ENCODE measurements at places on chromosomes 1 and 21. TPM values are rescaled to one million over a fixed set of nuclear protein-coding genes. Genes with fewer than 3 reads are reported as not detected.
A peak's percentile ranks its signal among the peaks of the same experiment; 100 is the strongest.

DNA sequence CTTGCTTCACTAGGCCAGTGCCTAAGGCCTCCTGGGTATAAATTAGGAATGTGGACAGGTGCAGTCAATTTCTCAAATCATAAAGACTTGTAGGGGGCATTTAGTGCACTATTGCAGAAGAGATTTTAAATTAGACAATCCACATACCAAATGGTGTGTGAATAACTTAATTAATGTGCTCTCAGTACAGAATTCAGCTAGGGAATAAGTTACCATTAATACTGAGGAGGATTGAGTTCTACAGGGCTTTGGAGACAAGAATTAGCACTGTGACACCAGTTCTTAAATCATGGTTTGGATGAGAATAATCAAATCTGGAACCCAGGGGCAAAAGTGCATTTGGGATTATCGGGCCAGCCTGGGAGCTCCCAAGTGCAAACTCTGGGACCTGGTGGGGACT is 1.7 kb downstream of the SYPL2 start:
- H3K4me3 ChIP-seq, result no peak overlapping the region
- peaks cover 33% of the 10 kb centered on the region for H3K4me1 ChIP-seq
- no peaks in the 10 kb centered on the region for H3K27me3 ChIP-seq
- no peaks in the 10 kb centered on the region for H3K36me3 ChIP-seq
- peak overlapping the region; percentile 87 for H3K27ac ChIP-seq
- DNase-seq, result no peak

The DEPDC1 gene
- total RNA-seq, result under 0.01 TPM

The RGS13 gene
- total RNA-seq, result not detected

GRCh38 chr1:35564037-35564883 is 6.7 kb downstream of the NCDN start:
- no peak overlapping the region for H3K27ac ChIP-seq
- H3K27me3 ChIP-seq, result no peaks in the 10 kb centered on the region
- H3K4me3 ChIP-seq, result no peak overlapping the region
- H3K36me3 ChIP-seq, result peaks cover 57% of the 10 kb centered on the region
- H3K4me1 ChIP-seq, result peaks cover 26% of the 10 kb centered on the region
- no peak for DNase-seq

DNA sequence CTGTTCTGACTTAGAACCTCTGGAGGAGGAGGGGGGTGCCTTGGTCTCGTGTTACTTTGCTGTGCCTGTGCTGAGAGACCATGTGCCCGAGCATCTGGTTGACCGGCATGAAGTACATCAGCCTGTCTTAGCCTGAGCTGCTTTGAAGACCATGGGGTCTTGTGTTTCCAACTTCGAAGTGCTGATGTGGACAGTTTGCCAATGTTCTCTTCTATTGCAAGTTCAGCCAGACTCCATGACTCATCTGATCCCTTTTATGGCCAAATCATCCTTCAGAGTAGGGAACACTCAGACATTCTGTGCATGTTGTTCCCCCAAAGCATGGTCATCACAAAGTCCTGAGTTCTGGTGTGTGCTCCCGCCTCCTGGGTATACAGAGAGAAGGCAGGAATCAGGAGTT is 6.0 kb upstream of the PLA2G2C start:
- peak overlapping the region; percentile 58 for H3K27ac ChIP-seq
- no peak overlapping the region for H3K4me3 ChIP-seq
- peaks cover 80% of the 10 kb centered on the region for H3K4me1 ChIP-seq
- DNase-seq, result no peak
- no peaks in the 10 kb centered on the region for H3K27me3 ChIP-seq

The LCE1B gene
- total RNA-seq, result not detected

The ITPKB gene
- total RNA-seq, result 71.1 TPM

GRCh38 chr1:160375788-160376524 is 9.1 kb downstream of the NHLH1 start:
- H3K27me3 ChIP-seq, result no peaks in the 10 kb centered on the region
- no peak for DNase-seq
- H3K36me3 ChIP-seq, result no peaks in the 10 kb centered on the region
- H3K27ac ChIP-seq, result peak overlapping the region; percentile 68
- no peak overlapping the region for H3K4me3 ChIP-seq

- H3K4me1 ChIP-seq, result no peaks in the 10 kb centered on the region
- H3K27me3 ChIP-seq, result no peaks in the 10 kb centered on the region
- H3K36me3 ChIP-seq, result no peaks in the 10 kb centered on the region
- no peak for DNase-seq
- no peak overlapping the region for H3K4me3 ChIP-seq
- no peak overlapping the region for H3K27ac ChIP-seq
Measured at GRCh38 chr1:94384485-94385265, 33.5 kb upstream of the ABCD3 start.

The CXADR gene
- 1.4 TPM for total RNA-seq

DNA sequence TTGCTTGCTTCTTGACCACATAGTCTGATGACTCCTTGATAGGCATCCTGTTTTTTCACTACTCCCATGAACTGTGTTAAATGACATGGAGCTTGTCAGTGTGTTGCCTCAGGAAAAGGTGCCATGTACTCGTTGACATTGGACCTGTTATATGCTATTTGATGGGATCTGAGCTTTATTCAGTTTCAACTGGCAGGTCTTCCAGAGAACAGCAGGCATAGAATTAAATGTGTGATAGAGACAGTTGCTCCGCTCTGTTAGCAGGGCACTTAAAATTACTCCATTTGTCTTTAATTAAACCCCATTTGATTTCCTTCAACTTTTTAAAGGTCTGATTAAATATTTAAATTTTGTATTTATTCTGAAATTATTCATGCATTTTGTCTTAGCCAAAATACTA is 189.7 kb upstream of the ADGRL4 start:
- H3K4me1 ChIP-seq, result peaks cover 11% of the 10 kb centered on the region
- no peak overlapping the region for H3K4me3 ChIP-seq
- no peak for DNase-seq
- no peaks in the 10 kb centered on the region for H3K27me3 ChIP-seq
- H3K36me3 ChIP-seq, result no peaks in the 10 kb centered on the region
- no peak overlapping the region for H3K27ac ChIP-seq

DNA sequence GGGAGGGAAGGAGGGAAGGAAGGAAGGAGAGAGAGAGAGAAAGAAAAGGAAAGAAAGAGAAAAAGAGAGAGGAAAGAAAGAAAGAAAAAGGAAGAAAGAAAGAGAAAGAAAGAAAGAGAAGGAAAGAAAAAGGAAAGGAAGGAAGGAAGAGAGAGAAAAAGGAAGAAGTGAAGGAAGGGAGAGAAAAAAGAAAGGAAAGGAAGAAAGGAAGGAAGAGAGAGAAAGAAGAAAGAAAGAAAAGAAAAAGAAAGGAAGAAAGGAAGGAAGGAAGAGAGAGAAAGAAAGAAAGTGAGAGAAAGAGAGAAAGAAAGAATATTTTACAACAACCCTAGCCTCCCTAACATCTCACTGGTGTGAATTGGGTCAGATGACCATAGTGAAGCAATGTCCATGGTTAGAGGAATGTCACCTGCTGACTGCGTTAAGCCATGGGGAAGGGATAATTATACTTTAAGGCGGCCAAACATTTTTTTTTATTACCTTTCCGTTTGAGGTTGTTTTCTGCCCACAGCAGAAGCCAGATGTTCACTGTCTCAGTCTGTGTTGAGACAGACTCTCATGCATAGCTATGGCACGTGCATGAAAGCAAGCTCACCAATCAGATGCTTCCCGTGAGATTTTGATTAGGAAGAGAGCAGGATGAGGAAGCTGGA is 76.4 kb downstream of the SNRPE start:
- peaks cover 15% of the 10 kb centered on the region for H3K27me3 ChIP-seq
- no peak overlapping the region for H3K4me3 ChIP-seq
- H3K4me1 ChIP-seq, result no peaks in the 10 kb centered on the region

DNA sequence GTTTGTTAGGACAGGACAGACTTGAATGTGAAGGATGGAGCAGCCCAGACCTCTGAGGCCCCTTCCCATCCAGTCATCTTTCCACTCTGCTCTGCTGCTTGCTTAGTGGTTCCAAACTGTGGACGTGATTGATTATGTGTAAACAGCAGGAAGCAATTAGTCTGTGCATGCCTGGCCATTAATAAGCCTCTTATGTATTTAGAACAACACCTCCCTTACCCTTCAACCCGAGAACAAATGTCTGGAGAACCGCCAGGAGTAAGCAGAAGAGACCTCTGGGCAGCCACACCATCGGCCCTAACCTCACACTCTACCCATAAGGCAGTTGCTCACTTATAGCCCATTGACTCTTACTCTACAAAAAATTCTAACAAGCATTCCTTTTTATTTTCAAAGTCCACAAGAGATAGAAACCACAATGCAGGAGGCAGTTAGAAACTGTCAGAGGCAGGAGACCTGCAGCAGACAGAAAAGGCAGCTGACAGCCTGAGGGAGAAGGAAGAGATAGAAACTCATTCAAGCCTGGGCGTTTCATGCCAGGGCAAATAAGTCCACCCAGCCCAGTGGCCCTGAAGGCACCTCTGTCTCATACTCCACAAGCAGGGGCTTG is 5.8 kb upstream of the EPHA8 start:
- H3K4me1 ChIP-seq, result no peaks in the 10 kb centered on the region
- DNase-seq, result no peak
- H3K4me3 ChIP-seq, result no peak overlapping the region
- H3K36me3 ChIP-seq, result no peaks in the 10 kb centered on the region

DNA sequence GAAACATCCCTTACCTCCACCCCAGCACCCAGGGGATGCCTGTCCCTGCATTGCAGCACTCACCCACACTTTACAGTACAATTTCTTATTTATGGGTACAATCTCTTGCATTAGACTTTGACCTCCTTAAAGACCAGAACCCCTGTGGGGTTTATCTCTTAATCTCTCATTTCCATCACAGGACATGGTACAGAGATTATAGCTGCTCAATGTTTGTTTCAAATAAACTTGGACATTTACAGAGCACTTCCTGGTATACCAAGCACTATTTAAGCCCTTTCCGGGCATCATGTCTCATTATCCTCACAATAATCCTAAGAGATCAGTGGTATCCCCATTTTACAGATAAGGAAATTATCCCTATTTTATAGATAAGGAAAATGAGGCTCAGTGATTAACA is 31.9 kb downstream of the FYB2 start:
- no peaks in the 10 kb centered on the region for H3K27me3 ChIP-seq
- DNase-seq, result no peak
- H3K36me3 ChIP-seq, result no peaks in the 10 kb centered on the region
- H3K4me1 ChIP-seq, result no peaks in the 10 kb centered on the region
- H3K4me3 ChIP-seq, result no peak overlapping the region
- no peak overlapping the region for H3K27ac ChIP-seq

- no peaks in the 10 kb centered on the region for H3K36me3 ChIP-seq
- peaks cover 3% of the 10 kb centered on the region for H3K27me3 ChIP-seq
- no peak overlapping the region for H3K27ac ChIP-seq
- DNase-seq, result no peak
- H3K4me3 ChIP-seq, result no peak overlapping the region
Measured at GRCh38 chr21:44426663-44427191, 28.6 kb upstream of the LRRC3 start.

GRCh38 chr21:31896019-31896418 is 23.2 kb downstream of the HUNK start:
- H3K4me3 ChIP-seq, result no peak overlapping the region
- H3K27me3 ChIP-seq, result no peaks in the 10 kb centered on the region
- DNase-seq, result no peak
- no peaks in the 10 kb centered on the region for H3K36me3 ChIP-seq
- no peak overlapping the region for H3K27ac ChIP-seq

DNA sequence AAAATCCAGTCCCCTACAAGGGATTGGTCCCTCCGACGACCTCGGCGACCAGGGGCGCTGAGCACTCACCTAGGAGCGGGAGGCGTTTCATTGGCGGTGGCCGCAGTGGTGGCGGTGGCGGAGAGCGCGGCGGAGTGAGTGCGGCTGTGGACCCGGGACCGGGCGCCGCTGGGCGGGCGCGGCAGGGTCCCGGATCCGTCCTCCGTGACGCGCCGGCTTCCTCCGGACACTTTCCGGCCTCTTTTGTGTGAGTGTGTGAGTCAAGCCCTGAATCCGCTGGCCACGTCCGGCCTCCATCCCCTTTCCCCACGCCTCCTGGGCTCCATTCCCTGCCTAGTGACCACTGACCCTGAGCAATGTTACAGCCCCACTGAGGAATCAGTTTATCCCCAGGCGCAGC is at the start of gene ADGRL4:
ADGRL4 (minus strand) TSS at position 167 of the 400 bp plus-strand sequence; CDS start at position 91, 76 bp downstream.
- DNase-seq, result no peak
- H3K4me1 ChIP-seq, result no peaks in the 10 kb centered on the region

- peak overlapping the region; percentile 23 for H3K27ac ChIP-seq
- peaks cover 30% of the 10 kb centered on the region for H3K4me1 ChIP-seq
- H3K36me3 ChIP-seq, result no peaks in the 10 kb centered on the region
- no peak overlapping the region for H3K4me3 ChIP-seq
Measured at GRCh38 chr1:22751124-22751531, 40.5 kb downstream of the EPHB2 start.

- H3K27me3 ChIP-seq, result no peaks in the 10 kb centered on the region
- peaks cover 22% of the 10 kb centered on the region for H3K4me1 ChIP-seq
- no peaks in the 10 kb centered on the region for H3K36me3 ChIP-seq
- peak overlapping the region; percentile 28 for H3K27ac ChIP-seq
Measured at GRCh38 chr21:43348801-43349261, 78.1 kb downstream of the SIK1 start.

The SLAMF7 gene
- 0.52 TPM for total RNA-seq

The ALX3 gene
- not detected for total RNA-seq

DNA sequence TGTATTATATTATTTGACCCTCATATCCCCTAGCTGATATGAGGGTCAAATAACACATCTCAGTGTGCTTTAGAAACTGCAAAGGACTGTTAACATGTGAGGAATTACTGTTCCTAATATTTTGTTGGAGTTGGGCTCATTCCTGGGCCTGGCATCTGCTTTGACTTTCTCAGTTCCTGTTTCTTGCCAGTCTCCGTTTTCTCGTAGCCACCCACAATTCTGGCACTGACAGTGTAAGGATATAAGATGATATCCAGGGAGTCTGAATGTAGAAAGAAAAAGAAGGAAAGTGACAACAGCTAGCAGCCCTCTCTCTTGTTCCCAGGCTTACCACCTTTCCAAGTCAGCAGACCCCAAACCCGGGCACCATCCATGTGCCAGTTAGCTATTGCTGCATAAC is 54.4 kb upstream of the SCMH1 start:
- DNase-seq, result no peak
- no peak overlapping the region for H3K4me3 ChIP-seq
- peaks cover 5% of the 10 kb centered on the region for H3K4me1 ChIP-seq
- H3K36me3 ChIP-seq, result no peaks in the 10 kb centered on the region

- no peak for DNase-seq
- peak overlapping the region; percentile 62 for H3K27ac ChIP-seq
- no peaks in the 10 kb centered on the region for H3K27me3 ChIP-seq
- H3K4me1 ChIP-seq, result peaks cover 76% of the 10 kb centered on the region
- H3K36me3 ChIP-seq, result no peaks in the 10 kb centered on the region
- H3K4me3 ChIP-seq, result no peak overlapping the region
Measured at GRCh38 chr1:91833946-91834345, 52.0 kb downstream of the TGFBR3 start.

The LIPI gene
- not detected for total RNA-seq

DNA sequence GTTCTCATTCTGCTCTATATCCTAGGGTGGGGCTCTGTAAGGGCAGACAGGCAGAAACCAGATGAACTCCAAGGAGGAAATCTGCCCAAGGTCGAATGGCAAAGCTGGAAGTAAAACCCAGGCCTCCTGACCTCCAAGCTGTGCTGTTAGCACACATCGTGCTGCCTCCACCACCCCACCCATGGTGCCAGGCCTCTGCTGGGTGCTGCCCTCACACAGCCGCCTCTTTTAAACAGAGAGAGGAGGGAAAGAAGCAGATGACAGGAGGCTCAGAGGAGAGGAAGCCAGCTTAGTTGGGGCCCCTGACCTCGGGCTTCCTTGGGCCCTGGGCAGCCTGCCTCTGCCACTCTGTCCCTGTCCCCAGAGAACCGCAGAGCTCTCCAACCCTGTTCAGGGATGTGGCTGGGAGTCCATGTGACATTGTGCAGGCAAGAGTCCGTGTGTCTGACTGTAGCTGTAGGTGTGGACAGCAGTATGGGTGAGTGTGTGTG is 1.1 kb downstream of the SYNC start:
- peaks cover 89% of the 10 kb centered on the region for H3K4me1 ChIP-seq
- peak overlapping the region; percentile 93 for H3K4me3 ChIP-seq
- no peak for DNase-seq

The C1orf141 gene
- not detected for total RNA-seq

The INAVA gene
- total RNA-seq, result not detected
